Cerebellar nuclear complex (tissue), 1 donor: ENCODE measurements at places on chromosomes 13 and 19.

GRCh38 chr13:94901070-94901469 is 188.7 kb upstream of the SOX21 start:
- no peak for DNase-seq

DNA sequence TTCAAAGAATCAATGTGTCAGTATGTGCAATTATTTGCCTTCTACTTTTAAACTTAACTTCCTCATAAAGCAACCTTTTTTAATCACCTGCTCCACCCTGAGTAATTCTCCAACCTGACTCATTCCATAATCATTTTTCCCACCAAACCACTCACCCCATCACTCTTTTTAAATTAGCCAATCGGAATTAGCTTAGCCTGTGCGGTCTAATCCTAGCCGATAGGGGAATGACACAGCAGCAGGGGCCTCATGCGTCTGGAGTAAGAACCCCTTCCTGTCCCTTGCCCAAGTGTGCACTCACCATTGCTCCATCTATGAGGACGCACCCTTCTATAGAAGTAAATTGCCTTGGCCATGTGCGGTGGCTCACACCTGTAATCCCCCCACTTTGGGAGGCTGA is 27.4 kb upstream of the ZNF83 start:
- no peak for DNase-seq

DNA sequence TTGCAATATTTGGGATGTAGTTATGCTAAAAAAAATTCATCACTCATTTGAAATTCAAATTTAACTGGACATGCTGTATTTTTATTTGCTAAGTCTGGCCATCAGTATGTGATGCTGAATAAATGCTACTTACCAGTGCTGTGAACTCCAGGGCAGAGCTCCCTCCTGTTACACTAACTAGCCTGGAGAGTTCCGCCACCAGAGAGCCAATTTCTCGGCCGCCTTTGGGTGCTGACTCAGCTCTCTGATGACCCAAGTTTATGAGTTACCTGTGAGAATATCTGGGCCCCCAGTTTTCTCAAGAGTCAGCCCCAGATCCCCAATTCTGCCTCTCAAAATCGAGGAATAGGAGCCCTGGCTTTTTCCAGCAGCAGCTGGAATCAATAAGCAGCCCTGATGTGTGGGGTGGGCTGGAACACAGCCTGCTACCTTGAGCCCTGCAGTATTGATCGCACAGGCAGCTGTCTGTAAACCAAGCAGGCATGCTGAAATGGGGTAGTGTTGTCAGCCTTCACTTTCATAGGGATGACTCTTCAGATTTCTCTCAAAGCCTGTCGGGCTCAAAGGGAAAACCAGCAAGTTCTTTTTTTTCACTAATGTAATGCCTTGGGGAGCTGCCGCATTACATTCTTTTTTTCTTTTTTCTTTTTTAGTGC is 113.7 kb downstream of the DNAJC15 start:
- no peak for DNase-seq

- no peak for DNase-seq
Measured at GRCh38 chr19:991174-991931, 7.2 kb downstream of the WDR18 start.

GRCh38 chr19:32168606-32169005 is 176.8 kb upstream of the ZNF507 start:
- DNase-seq, result no peak

GRCh38 chr19:33231511-33231910 is 5.9 kb upstream of the SLC7A10 start:
- DNase-seq, result no peak

DNA sequence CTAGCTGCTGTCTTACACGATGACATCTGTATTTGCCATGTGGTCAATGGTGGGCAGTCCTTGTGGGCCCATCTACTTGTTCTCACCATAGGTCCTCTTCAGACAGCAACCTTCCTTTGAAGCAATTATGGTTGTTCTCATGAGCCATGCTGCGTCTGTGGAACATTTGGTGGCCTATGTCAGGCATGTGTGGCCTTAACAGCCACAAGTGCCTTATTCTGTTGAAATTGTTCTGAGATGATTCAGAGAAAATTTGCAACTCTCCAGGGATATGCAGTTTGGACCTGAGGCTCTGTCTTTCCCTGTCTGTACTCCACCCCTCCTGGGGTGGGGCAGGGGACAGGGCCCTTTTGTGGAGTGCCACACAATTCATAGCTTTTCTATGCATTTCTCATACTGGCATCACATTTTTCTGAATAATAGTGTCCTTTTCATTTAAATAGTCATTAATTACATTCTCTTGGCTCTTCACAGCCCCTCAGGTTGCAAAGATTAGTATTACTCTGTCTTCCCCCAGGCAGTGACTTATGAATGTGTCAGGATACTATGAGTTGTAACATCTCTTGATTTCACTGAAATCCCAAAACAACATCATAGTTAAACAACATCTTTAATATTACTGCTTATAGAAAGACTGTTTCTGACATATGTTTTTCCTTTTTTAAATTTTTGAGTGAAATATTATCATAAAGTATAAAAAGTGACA is 102.1 kb downstream of the ITGBL1 start:
- no peak for DNase-seq

DNA sequence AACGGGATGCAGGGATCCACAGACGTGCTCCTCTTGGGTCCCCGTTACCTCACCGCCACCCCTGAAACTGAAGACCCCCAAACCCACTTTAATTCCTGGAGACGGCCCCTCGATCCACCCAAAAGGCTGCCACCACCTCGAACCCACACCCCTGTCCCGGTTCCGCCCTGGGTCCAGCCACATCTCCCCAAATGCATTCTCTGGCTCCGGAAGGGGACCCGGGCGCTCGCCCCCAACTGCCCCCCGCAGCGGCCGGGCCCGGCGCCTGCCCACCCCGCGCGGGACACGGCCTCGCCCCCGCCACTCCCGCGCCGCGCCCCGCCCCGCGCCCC is 219 bp upstream of the FSTL3 start:
- DNase-seq, result no peak

DNA sequence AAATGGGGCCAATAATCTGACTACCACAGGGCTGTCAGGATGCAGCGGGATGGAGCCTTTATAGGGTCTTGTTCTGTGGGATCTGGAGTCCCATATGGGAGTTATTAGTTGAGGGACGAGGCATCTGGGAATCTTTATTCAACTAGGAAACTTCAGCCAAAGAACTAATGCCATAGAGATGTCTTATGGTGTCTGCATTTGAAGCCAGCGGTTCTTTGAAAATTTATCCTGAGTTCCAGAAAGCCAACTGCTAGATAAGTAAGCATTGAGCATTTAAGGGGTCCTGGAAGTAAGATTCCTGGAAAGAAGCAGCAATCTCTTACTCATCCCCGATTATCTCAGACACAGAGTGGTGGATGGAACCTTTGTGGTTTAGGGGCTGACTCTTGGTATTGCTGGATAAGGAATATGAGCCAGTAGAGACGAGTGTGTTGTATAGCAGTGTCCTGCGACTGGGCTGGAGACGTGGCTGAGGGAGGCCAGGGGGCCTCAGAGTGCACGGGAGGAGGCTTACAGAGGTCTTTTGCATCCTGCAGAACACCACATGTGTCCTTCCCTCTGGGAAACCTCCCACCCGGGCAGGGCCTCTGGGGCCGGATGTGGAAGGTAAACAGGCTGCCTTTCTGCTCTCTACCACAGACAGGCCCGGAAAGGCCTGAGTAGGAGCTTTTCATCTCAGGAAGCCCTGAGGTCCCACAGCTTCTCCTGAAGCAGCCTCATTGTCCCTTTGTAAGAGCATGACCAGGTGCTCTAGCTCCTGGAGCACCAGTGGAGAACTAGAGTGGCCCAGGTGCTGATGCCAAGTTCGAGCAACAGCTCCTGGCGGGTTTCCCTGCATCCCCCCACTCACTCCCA is 28.8 kb downstream of the ACTN4 start:
- no peak for DNase-seq
